Natural killer cell treated with Interleukin-12 subunit alpha and Interleukin-12 subunit beta and Interleukin-15 and Interleukin-18, amount 100 ng/mL, for 72 hours (primary cell): ENCODE measurements at places on chromosomes 6 and 20.

DNA sequence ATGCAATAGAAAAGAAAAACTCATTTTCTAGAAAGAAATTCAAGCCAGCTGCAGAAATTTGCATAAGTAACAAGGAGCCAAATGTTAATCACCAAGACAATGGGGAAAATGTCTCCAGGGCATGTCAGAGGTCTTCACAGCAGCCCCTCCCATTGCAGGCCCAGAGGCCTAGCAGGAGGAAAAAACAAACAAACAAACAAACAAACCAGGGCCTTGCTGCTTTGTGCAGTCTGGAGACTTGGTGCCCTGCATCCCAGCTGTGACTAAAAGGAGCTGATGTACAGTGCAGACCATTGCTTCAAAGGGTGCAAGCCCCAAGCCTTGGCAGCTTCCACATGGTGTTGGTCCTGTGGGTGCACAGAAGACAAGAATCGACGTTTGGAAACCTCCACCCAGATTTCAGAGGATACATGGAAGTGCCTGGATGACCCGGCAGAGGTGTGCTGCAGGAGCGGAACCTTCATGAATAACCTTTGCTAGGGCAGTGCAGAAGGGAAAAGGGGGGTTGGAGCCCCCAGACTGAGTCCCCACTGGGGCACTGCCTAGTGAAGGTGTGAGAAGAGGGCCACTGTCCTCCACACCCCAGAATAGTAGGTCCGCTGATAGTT, 110.9 kb upstream of the AKAP12 start:
- DNase-seq, result no peak

DNA sequence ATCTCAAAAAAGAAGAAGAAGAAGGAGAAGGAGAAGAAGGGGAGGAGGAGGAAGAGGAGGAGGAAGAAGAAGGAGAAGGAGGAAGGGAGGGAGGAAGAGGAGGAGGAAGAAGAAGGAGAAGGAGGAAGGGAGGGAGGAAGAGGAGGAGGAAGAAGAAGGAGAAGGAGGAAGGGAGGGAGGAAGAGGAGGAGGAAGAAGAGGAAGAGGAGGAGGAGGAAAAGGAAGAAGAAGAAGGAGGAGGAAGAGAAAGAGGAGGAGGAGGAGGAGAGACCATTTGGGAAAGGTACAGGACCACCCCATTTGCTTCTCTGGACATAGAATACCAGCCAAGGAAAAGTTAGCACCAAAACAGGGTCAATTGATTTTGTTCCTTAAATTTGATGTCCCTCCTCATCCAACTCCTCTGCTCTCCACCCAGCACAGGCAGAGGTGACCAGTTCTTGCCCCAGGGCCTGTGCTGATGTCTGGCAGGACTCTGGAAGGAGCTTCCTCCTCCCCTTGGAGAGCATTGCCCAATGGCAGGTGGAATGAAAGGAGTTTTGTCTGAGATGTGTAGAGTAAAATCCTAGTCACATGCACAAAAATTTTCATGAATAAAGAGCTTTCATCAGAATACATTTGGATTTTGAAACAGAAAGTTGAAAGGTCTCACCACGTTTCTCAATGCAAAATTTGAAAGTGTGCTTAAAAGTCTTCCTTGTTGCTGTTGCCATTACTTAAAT, 182.9 kb downstream of the LY86 start:
- no peak for DNase-seq

GRCh38 chr6:48986845-48987244, 476.2 kb downstream of the MMUT start:
- DNase-seq, result no peak

- no peak for DNase-seq
Measured at GRCh38 chr6:96651816-96652215, 88.9 kb downstream of the FHL5 start.

- DNase-seq, result no peak
Measured at GRCh38 chr20:60630609-60631008, 621.5 kb upstream of the CDH4 start.

- DNase-seq, result no peak
Measured at GRCh38 chr6:21953831-21954801, 342.7 kb downstream of the PRL start.

DNA sequence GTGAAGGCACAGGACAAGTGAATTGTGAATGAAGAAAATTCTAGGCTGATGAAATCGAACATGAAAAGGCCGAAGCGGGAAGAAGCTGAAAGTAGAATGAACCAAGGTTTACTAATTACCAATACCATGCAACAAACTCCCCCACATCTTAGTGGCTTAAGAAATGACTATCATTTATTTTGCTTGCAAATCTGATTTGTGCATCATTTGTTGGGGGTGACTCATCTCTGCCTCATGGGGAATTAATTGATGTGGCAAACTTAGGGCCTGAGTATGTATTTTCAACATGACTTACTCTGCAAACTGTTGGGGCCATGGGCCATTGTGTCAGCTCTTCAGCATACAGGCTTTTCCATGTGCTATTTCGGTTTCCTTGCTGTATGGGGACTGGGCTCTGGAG, 26.8 kb downstream of the PPP1R14C start:
- no peak for DNase-seq

- no peak for DNase-seq
Measured at GRCh38 chr6:149471801-149472200, 13.0 kb downstream of the ZC3H12D start.

DNA sequence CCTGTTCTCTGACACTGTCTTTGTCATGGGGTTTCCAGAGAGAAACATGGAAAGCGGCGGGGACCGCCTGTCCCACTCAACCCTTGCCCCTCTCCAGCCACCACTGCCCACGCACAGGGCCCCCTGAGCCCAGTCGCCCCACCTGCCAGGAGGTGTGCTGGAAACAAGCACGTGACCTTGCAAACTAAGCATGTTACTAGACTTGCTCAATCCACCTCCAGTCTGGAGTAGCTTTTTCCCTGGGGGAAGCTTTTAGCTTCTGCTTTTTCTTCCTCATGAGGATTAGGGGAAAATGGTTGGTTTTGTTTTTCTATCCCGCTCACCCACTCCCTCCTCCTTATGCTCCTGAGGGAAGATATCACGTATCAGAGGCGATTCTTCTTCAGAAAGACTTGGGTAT, 105.7 kb downstream of the PLEKHG1 start:
- no peak for DNase-seq

GRCh38 chr6:42300185-42300584, 82.5 kb upstream of the MRPS10 start:
- DNase-seq, result no peak

GRCh38 chr20:16158976-16159286, 414.3 kb downstream of the KIF16B start:
- DNase-seq, result no peak

DNA sequence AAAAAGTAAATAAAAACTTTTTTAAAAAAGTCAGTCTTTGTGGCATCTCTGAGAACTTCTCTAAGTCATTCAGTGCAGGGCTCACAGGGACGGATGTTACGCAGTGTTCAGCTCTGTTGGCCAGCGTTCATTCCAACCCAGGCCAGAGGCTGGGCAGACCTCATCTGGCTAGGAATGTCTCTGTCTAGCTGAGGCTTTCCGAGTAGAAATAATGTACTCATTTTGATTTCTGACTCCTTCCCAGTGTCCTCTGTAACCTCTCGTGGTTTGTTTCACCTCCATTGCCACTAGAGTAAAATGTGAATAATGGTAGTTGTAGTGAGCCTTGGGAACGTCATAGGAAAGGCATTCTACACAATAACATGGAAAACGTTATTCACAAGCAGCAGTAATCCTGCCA, 135.1 kb downstream of the TMEM242 start:
- DNase-seq, result no peak

GRCh38 chr6:40764726-40765125, 177.6 kb upstream of the LRFN2 start:
- DNase-seq, result no peak

DNA sequence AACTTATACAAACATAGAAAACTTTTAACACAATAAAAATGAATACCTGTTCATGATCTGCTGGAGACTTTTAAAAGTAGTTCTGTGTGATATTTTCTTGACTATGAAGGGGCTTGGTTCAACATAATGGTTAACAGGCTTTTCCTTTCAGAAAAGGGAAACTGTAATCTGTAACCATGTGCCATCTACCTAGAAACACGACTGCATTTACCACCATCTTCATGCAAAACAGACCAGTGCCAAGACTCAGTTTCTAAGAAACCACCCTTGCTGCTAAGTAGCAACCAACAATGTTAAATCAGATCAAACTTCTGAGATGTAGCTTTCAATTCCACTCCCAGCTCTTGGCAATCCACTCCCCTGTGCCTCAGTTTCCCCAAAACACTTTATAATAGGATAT, 15.7 kb downstream of the STAU1 start:
- no peak for DNase-seq

DNA sequence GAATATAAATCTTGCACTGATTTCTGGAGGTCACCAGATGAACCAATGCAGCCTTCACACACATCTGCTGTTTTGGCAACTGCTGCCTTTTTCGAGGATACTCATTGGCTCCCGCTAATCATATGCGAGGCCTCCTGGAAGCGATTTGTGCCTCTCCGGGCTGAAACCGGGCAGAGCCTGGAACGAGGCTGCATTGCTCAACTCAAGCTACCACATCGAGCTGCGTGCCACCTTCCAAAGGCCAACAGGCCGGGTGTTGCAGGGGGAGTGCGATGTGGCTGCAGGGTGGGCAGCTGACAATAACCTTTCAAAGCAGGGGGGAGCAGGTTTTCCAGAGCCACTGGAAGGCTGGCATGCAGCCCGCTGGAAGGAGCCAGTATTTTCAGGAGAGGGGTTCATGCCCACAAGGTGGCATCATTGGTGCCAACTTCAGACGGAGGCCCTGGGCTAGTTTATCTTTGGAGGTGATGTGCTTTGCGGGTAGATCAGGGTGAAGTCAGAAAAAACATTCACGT, 122.6 kb upstream of the IFNGR1 start:
- DNase-seq, result peak; percentile 66

- DNase-seq, result no peak
Measured at GRCh38 chr6:82365016-82365795, 1.6 kb downstream of the TPBG start.

GRCh38 chr6:36808634-36809033, 30.6 kb downstream of the CPNE5 start:
- no peak for DNase-seq

- no peak for DNase-seq
Measured at GRCh38 chr6:75842191-75842590, 93.2 kb downstream of the MYO6 start.

DNA sequence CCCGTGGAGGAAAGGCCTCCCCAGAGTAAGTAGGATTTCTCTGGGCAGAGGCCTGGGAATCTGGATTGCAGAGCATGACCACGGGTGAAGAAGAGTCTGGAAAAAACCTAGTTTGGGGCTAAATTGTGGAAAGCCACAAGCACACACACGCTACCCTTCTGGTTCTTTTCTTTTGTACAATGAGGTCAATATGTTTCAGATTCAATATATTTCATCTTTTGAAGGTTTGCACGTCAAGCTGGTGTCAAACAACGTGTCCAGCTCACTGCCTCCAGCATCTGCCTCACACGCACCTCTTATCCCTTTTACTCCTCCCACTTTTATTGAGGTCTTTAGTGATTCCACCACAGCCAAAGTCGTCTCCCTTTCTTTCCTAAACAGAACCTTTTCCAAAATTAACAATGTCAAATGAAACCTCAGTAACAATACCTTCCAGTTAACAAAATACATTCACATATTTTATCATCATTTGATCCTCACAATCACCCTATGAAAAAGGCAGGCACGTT, 773 bp upstream of the EPB41L2 start:
- DNase-seq, result no peak

DNA sequence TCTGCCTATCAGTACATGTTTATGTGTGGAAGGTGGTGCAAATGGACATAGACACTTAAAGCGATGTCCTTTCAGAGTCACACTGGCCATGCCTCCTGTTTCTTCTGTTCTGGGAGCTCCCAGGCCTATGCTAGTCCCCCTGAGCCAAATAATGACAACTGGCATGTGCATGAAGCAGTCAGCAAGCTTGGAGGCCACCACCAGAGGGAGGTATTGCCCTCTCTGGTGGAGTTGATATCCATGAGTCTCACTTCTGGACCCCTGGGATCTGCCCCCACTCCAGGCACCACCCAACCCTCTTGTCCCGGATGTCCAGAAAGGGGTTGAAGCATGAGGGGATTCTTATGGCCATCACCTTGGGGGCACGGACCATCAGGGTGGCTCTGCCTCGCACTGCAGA, 172.2 kb downstream of the AIG1 start:
- no peak for DNase-seq

GRCh38 chr6:9025228-9025627, 589.9 kb upstream of the SLC35B3 start:
- DNase-seq, result no peak

- DNase-seq, result no peak
Measured at GRCh38 chr6:22334778-22335177, 37.9 kb upstream of the PRL start.

DNA sequence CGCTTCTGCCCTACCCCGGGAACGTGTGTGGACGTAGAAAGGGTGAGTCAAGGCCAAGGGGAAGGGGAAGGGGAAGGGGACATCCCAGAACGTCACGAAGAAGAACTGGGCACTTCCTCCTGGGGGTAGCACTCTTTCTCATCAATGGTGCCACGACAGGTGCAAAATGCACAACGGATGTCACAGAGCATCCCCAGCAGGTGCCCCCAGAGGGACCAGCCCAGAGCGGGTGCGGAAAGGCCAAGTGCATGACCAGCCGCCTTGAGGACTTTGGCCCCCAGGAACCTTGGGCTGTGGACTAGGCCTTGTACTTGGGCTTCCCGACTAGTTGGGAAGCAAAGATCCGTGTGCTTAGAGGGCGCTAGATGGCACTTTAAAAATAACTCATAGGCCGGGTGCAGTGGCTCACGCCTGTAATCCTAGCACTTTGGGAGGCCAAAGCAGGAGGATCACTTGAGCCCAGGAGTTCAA, 12.1 kb upstream of the SRC start:
- DNase-seq, result no peak

DNA sequence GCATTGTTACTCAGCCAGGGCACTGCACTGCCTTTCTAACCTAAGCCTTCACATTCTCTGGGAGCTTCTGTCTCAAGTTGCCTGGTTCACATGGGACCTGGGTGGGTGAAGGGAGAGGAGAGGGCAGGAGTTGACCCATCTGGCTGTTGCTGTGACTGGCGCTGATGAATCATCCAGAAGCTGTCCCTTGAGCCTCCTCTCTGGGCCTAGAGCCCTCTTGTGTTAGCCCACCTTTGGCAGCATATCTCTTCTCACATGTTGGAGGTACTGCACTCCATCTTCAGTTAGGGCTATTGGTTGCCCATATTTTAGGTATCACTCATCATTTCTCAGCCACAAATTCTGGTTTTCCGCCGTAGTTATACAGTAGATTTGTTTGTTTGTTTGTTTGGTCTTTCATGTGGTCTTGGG, 19.8 kb downstream of the XRN2 start:
- DNase-seq, result no peak

GRCh38 chr6:104540743-104541142, 319.0 kb downstream of the HACE1 start:
- no peak for DNase-seq

DNA sequence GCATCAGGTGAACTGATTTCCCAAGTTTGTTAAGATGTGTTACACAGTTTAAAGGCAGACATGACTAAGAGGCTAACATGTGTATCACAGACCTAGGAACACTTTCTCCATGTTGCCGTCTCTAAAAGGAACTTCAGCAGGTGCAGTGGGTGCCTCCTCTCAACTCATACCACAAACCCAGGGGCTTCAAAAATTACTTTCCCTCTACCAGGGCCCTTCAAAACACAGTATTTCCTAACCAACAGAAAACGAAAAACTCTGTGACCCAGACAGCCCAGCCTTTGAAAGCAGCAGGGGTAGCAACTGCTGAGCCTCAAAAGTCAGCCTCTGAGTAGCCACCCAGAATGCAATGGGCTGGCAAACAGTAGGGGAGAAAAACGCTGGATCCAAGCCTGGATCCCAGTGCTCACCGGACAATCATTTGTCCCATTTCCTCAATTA, 28.5 kb downstream of the B4GALT5 start:
- no peak for DNase-seq

- DNase-seq, result no peak
Measured at GRCh38 chr20:46347841-46348803, 39.8 kb upstream of the CDH22 start.
